AG04450 (cell line): ENCODE measurements at places on chromosomes 11 and 22. TPM values are rescaled to one million over a fixed set of nuclear protein-coding genes. Genes with fewer than 3 reads are reported as not detected.

GRCh38 chr11:131942878-131943277 lies 572.5 kb downstream of the NTM start:
- DNase-seq: no peak

- DNase-seq: no peak
Observed at GRCh38 chr22:27132400-27132799, 475.0 kb downstream of the MIAT start.

- DNase-seq: no peak
Observed at GRCh38 chr22:35684270-35684700, 33.4 kb upstream of the APOL5 start.

GRCh38 chr11:66081505-66081904 lies 11.4 kb downstream of the PACS1 start:
- DNase-seq: no peak

DNA sequence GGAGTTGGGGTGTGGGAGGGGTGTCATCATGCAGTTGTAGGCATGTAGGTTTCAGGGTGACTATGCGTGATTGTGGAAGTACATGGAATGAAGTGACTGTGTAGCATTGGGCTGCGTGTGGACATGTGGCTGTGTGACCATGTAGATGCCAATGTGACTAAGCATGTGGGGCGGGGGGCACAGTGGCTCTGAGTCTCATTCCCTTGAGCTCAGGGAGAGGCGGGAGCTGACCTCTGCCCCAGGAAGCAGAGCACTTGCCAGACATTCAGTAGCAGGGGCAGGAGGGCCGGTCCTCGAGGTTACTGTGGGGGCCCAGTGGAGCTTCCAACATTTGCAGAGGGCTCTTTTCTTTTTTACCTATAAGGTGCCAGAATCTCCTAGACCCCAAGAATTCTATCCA lies 440 bp upstream of the KLHL35 start:
- no peak for DNase-seq

The FAM227A gene
- polyA plus RNA-seq: 1.0 and 1.4 TPM in 2 replicates

The OR52A1 gene
- polyA plus RNA-seq: not detected in 2 replicates

The SOX6 gene
- polyA plus RNA-seq: 6.0 and 6.3 TPM in 2 replicates
